ENCODE measurements at places on chromosomes 16 and 17. TPM values are rescaled to one million over a fixed set of nuclear protein-coding genes. Genes with fewer than 3 reads are reported as not detected.

Gene SLX1B
- total RNA-seq: 13.1 TPM

Gene CRHR1
- 20.6 TPM for total RNA-seq

Gene DNAI2
- total RNA-seq: 0.44 TPM

Gene NUPR1
- total RNA-seq: 2.5 TPM

Gene HSD3B7
- 8.4 TPM for total RNA-seq

Gene SREBF1
- total RNA-seq: 68.8 TPM

Gene METTL23
- 31.7 TPM for total RNA-seq

Gene KRT222
- 11.5 TPM for total RNA-seq

Gene HBQ1
- total RNA-seq: 4.1 TPM

Gene AGRP
- total RNA-seq: not detected

Gene GSG1L
- total RNA-seq: 5.1 TPM

Gene VASN
- total RNA-seq: 32.7 TPM

Gene ZNF385C
- total RNA-seq: 4.0 TPM

Gene XAF1
- total RNA-seq: 30.8 TPM

Gene TMEM100
- total RNA-seq: 10.3 TPM

Gene MYADML2
- 3.1 TPM for total RNA-seq

Gene SGCA
- total RNA-seq: 13.5 TPM

Gene MINK1
- 76.7 TPM for total RNA-seq

Gene HES7
- not detected for total RNA-seq

Gene TRPV2
- 11.9 TPM for total RNA-seq

Gene SULT1A1
- total RNA-seq: 22.3 TPM

Gene ACE
- total RNA-seq: 20.3 TPM

Gene TBC1D3G
- total RNA-seq: 2.2 TPM

Gene SLFN12
- total RNA-seq: 11.5 TPM

Gene NPIPA5
- total RNA-seq: not detected

Gene CASKIN1
- 7.3 TPM for total RNA-seq

Gene P2RX1
- 1.0 TPM for total RNA-seq

Gene CACNA1H
- 26.6 TPM for total RNA-seq

Gene CDK3
- total RNA-seq: 7.5 TPM

Gene PRSS33
- total RNA-seq: 2.9 TPM

Gene GAN
- total RNA-seq: 21.2 TPM

Gene TLCD3B
- 39.7 TPM for total RNA-seq

Gene GAS2L2
- 0.33 TPM for total RNA-seq

Gene ACLY
- 145 TPM for total RNA-seq

Gene TPPP3
- 52.7 TPM for total RNA-seq

Gene TM4SF5
- total RNA-seq: not detected

Gene ARHGAP27
- total RNA-seq: 11.5 TPM

Gene CCDC200
- total RNA-seq: not detected

Gene SMIM36
- total RNA-seq: 3.7 TPM

Gene TEKT5
- 0.44 TPM for total RNA-seq

Gene SLC13A2
- 1.3 TPM for total RNA-seq

Gene CNGB1
- total RNA-seq: 50.7 TPM

Gene CDYL2
- total RNA-seq: 8.1 TPM

Measured in camera-type eye (tissue), 1 donor.